ENCODE measurements at places on chromosomes 4 and X.

GRCh38 chr4:87949961-87950360 is 25.6 kb upstream of the SPP1 start:
- no peak for DNase-seq

DNA sequence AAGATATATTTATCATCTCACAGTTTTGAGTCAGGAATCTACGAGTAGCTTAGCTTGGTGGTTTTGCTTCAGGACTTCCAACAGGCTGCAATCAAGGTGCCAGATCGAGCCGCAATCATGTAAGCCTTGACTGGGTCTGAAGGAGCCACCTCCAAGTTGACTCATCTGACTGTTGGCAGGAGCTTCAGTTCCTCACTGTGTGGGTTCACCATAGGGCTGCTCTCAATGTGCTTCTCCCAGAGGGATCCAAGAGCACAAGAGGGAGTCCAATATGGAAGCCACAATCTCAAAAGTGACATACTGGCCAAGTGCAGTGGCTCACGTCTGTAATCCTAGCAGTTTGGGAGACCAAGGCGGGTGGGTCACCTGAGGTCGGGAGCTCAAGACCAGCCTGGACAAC is 26.5 kb downstream of the DCHS2 start:
- DNase-seq, result no peak

DNA sequence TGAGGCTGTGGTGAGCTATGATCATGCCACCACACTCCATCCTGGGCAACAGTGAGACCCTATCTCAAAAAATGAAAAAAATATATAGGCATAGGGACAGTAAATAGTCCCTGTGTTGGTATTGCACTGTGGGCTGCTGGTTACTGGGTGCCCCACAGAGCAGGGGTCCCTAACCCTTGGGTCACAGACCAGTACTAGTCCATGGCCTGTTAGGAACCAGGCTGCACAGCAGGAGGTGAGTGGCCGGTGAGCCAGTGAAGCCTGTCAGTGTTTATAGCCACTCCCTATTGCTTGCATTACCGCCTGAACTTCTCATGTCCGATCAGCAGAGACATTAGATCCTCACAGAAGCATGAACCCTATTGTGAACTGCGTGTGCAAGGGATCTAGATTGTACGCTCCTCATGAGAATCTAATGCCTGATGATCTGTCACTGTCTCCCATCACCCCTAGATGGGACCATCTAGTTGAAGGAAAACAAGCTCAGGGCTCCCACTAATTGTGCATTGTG is 106.5 kb downstream of the TNIP2 start:
- DNase-seq, result no peak

GRCh38 chr4:135515295-135515694 is 1313.7 kb upstream of the PABPC4L start:
- DNase-seq, result no peak

- DNase-seq, result no peak
These were observed 31.5 kb downstream of the WWC2 start for GRCh38 chr4:183130328-183131155.

DNA sequence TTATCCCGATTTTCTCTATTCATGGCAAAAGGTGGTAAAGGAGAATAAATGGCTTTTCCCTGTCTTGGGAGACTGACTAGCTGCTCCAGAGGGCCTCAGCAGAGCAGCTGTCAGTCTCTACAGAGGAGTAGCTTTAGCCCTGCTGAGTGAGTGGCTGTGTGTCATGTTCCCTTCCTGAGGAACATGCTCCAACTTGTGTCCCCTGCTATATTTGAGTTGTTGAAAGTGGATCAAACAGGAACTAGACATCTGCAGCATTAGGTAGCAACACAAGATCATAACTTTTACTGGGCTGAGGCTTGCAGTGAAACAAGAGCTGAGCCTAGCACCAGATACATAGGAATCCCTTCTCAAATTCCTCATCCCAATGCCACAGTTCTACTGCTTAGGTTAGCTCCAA is 26.7 kb upstream of the PLAC1 start:
- DNase-seq, result no peak
